ENCODE measurements at places on chromosomes 6 and 20.

- DNase-seq: no peak
Measured at GRCh38 chr6:159031846-159032245, 12.9 kb downstream of the TAGAP start.

DNA sequence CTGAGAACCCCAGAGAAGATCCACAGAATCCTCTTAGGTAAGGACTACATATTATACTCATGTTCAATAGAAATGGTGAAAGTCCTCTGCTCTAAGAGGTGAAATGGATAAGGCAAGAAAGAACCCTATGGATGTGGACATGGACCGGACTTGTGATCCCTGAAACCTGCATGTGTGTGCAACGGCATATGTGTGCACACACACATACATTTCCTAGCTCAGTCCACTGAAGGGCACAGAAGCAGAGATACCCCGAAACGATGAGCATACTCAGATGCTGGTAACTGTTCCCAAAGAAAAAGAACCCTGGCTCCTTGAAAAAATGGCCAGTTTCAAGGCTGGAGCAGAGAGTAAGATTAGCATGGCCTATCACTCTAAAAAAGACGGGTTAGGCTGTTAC lies 22.6 kb downstream of the SNX5 start:
- DNase-seq: no peak

- no peak for DNase-seq
Measured at GRCh38 chr6:113331021-113331420, 526.1 kb upstream of the MARCKS start.

GRCh38 chr20:19330731-19331130 lies 118.3 kb downstream of the SLC24A3 start:
- DNase-seq: no peak

- DNase-seq: no peak
Measured at GRCh38 chr6:101276066-101276465, 117.4 kb upstream of the GRIK2 start.

DNA sequence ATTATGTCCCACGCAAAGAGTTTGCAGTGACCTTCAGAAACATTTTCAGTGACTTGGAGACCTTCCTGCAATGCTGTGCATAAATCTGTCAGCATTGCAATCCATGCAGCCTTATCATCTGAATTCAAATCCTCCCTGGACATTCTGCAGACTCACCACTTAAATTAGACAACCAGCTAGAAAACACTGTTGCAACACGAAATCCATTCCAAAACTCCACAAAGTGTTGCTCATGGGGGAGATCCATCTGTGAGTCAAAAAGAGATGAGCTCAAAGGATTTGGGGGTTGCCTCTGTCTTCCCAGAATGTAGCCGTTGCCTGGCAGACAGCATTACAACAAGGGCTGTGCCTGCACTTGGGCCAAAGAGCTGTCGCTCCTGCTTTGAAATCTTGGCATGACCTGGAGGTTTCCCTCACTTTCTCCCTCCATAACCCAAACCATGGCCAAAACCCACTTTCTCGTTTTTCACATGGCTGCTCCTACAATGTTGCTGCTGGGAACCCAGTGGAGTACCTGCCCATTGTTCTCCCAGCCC lies 163.5 kb upstream of the CDYL start:
- no peak for DNase-seq

GRCh38 chr20:25344634-25345033 lies 46.0 kb downstream of the ABHD12 start:
- no peak for DNase-seq

Data from SJCRH30 (cell line).